ENCODE measurements at places on chromosomes 7 and 10.

- DNase-seq, result no peak
Observed at GRCh38 chr10:49408519-49409306, 12.8 kb upstream of the DRGX start.

GRCh38 chr7:102425639-102426267 lies 7.6 kb upstream of the ORAI2 start:
- DNase-seq, result peak; percentile 77

DNA sequence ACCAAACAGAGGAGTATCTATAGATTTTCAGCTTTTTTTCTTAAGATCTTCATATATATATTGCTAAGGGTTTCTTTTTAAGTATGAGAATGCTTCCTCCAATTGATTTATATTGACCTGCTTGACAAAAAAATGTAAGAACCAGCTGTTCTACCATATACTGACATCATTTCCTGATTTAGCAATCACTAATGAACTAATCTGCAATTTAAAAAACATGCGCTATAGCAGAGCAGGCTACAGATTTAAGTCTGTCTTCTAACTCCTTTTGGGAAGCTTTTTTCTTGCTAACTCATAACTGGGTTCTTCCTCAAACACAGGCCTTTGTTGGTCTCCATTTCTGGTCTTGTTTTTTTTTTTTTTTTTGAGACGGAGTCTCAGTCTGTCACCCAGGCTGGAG lies 33.2 kb downstream of the ABCC2 start:
- no peak for DNase-seq

DNA sequence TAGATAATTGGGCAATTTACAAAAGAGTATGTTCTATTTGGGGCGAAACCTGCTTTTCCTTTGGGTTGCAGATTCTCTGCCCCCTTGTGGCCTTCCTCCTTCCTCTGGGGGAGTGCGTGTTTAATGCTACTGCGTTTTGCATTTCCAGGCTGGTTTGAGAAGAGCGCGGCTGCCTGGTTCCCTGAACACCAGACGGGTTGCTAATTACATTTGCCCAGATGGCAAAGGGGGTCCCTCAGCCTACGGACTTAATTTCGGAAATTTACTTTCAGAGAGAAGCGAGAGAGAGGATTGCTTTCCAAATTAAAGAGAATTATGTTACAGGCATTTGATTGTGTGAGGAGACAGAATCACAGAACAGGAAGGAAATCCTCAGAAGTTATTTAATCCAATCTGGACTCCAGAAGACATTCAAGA lies 91.9 kb upstream of the JAZF1 start:
- peak; percentile 6 for DNase-seq

DNA sequence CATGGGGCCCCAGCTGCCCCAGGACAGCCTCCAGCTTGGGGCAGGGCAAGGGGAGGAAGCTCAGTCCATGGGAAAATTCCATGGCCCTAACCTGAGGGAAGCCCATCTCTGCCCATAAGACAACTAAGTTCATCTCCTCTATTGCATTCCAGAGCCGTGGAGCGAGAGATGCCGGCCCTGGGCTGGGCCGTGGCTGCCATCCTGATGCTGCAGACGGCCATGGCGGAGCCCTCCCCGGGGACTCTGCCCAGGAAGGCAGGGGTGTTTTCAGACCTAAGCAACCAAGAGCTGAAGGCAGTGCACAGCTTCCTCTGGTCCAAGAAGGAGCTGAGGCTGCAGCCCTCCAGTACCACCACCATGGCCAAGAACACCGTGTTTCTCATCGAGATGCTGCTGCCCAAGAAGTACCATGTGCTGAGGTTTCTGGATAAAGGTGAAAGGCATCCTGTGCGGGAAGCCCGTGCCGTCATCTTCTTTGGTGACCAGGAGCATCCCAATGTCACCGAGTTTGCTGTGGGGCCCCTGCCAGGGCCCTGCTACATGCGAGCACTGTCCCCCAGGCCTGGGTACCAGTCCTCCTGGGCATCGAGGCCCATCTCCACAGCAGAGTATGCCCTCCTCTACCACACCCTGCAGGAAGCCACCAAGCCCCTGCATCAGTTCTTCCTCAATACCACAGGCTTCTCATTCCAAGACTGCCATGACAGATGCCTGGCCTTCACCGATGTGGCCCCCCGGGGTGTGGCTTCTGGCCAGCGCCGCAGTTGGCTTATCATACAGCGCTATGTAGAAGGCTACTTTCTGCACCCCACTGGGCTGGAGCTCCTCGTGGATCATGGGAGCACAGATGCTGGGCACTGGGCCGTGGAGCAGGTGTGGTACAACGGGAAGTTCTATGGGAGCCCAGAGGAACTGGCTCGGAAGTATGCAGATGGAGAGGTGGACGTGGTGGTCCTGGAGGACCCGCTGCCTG lies 4.3 kb downstream of the AOC1 start:
- no peak for DNase-seq

- DNase-seq, result no peak
Observed at GRCh38 chr10:122288262-122288661, 17.2 kb downstream of the BTBD16 start.

GRCh38 chr7:71386152-71386785 lies 254.3 kb downstream of the GALNT17 start:
- DNase-seq, result no peak

DNA sequence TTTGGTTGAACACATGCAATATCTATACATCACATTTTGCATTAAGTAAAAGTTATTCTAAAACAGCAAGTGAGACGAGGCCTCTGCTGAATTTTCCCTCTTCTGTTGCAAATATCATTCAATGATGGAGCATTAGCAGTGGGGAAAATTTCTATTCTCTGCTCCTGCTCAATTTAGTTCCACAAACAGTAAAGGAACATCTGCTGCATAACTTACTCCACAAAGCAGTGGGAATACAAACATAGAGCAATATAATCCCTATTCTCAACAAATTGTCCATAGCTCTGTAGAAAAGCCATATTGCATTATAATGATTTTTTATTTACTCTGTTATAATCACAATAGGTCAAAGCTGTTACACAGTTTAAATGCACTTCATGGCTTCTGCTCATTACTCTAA lies 5.9 kb downstream of the AGR3 start:
- no peak for DNase-seq

- DNase-seq, result no peak
Observed at GRCh38 chr10:34719328-34719727, 95.8 kb downstream of the PARD3 start.

DNA sequence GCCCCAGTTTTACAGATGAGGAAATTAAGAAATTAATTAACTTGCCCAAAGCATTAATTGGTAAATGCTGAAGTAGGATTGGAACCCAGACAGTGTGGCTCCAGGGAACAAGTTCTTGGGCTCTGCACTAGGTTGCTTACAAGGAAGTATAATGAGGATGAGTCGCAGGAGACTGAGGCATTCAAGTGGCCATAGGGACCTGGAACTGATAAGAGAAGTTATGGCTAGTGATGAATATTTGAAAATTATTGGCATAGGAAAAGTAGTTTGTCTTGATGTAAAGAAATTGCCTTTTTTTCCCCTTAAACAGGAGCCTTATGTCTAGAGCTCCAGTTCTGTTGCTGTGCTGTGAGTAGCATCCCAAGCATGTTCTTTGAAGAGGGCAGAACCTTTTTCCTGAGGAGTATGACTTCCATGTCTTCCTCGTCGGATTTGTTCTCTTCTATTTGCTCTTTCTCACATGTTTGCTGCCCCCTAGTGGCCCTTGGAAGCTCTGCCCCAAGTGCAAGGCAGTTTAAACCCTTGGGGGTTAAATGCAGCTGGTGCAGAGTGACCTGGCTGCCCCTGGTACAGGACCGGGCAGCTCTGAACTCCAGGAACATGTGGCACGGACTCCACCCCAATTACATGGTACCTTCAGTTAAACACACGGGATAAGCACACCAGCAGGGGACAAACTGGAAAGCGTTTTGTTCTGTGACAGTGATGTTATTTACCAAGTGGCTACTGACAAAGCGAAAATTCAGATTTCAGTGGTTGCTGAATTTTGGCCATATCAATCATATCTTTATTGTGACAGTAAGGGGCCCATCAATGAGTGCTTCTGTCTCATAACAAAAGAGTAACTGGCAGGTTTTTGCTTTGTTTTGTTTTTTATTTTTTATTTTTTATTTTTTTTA lies 148.8 kb downstream of the HECW1 start:
- peak; percentile 40 for DNase-seq

DNA sequence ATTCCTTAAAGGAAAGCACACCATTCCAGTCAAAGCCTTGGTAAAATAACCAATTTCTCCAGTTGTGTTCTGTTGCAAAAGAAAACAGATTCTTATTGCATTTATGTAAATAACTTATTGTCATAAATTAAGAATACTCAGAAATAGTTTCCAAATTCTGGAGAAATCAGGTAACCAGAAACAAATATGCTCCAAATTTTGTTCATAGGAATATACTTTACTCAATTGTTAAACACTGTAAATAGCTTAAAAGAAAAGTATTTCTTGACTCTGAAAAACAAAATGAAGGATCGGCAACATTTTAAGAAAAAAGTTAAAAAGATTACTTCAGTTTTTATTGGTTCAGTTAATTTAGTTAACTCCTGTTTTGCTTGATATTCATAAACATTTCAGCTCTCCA lies 67.1 kb upstream of the PIK3CG start:
- no peak for DNase-seq

GRCh38 chr10:122054048-122055025 lies 65.4 kb downstream of the TACC2 start:
- DNase-seq, result no peak

- no peak for DNase-seq
Observed at GRCh38 chr7:156725073-156725472, 84.5 kb downstream of the RNF32 start.

DNA sequence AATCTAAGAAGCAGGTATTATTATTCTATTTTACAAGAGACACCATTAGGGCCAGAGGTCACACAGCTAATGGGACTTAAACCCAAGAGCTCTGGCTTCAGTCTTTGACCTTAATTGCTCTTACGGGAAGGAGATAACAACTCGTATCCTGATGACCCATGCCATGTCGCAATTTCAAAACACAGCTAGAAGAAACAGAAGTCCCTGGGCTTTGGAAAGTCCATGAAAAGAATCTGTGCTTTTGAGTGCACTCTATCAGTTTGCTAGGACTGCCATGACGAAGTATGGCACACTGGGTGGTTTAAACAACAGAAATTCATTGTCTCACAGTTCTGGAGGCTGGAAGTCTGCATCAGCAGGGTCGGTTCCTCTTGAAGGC lies 247.8 kb upstream of the AOAH start:
- no peak for DNase-seq

GRCh38 chr10:69107176-69107490 lies 16.8 kb upstream of the VPS26A start:
- no peak for DNase-seq

GRCh38 chr7:54758702-54759592 lies at the start of gene SEC61G:
TSS of gene SEC61G (minus strand) at chr7:54759211. CDS start at chr7:54757588, 1,623 bp downstream.
- DNase-seq, result peak; percentile 91

GRCh38 chr10:73590881-73591799 lies at the start of gene USP54:
TSS of gene USP54 (minus strand) at chr10:73591342. CDS start at chr10:73575658, 15,684 bp downstream.
- DNase-seq, result no peak

GRCh38 chr7:127692200-127692599 lies 40.2 kb downstream of the SND1 start:
- no peak for DNase-seq

DNA sequence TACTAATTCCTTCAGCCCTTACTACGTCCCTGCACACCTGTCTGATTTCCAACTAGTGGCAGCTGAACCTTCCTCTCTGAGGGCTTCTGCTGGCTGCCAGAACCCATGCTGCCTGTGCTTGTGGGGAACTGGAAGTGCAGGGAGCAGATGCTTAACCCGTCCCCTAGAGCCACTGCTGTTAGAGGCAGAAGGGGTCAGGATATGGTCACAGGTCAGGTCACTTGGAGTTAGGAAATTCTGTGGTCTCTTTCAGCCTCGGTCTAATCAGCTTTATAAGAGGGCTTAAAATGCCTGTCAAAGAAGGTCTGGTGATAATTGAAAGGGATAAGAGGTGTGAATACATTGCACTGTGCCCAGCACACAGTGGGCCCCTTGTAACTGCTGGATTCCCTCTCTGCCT lies 82.0 kb downstream of the PLPP4 start:
- no peak for DNase-seq

GRCh38 chr7:141157138-141157765 lies 83.4 kb downstream of the TMEM178B start:
- no peak for DNase-seq

DNA sequence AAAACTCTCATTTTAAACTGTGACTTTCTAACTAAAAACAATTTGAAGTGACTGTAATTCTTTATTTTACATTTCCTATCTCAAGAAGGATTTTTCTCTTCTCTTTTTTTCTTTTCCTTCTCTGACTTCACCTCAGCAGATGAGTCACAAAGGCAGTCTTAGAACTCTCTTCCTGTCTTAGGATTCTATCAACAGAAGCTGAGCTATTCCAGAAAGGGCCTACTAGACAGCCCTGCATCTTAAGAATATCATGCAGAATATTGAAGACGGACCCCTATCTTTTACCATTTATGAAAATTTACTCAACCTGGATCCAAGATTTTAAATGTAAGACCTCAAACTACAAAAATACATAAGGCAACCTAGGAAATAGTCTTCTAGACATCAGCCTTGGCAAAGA lies 365.7 kb upstream of the SEMA3C start:
- DNase-seq, result no peak

DNA sequence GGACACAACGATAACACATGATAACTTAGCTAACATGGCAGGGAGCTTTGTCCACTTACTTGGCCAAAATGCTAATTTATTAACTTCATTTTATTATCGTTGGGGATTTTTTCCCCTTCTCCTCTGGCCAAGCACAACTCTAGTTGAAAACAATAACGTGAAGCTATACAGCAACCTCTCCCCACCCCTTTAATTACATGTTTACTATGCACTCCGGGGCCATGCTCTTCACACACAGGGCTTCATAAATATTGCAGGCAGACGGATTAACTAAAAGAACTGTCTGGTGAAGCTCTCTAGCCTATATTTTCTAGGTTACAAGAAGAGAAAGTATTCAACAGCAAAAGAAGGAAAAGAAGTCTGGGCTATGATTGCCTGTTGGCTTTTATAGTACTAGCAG lies 51.7 kb downstream of the XRCC2 start:
- DNase-seq, result no peak

Measured in stimulated activated CD8-positive, alpha-beta memory T cell treated with anti-CD3 and anti-CD28 coated beads, Interleukin-4, amount 100 ng/mL, for 24 hours (primary cell).